ENCODE measurements at places on chromosomes 1 and 21. TPM values are rescaled to one million over a fixed set of nuclear protein-coding genes. Genes with fewer than 3 reads are reported as not detected.

DNA sequence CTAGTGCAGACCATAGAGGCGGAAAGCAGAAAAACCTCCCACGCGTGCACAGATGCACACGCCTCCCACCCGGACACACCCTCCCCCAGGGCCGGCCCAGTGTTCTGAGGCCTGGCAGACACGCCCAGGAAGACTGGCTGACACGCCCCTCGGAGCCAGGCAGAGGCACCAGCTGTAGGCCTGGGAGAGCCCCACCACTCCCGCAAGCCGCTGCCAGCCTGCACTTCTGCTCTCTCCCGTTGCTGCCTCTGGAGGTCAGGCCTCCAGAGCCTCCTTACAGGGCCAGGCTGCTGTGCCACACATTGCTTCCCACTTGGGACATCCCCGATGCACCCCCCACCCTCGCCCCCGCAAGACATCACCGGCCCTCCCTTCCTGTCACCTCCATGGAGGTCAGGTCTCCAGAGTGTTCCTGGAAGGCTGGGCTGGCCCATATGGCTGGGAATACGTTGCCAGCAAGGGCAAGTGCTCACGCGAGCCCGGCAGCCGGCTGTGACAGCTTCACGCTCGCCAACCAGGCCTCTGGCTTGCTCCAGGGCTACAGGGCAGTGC lies 40.4 kb downstream of the CASZ1 start:
- peaks cover 9% of the 10 kb centered on the region for H3K36me3 ChIP-seq
- H3K4me3 ChIP-seq, result no peak overlapping the region
- H3K4me1 ChIP-seq, result peaks cover 65% of the 10 kb centered on the region
- peak overlapping the region; percentile 79 for H3K27ac ChIP-seq
- DNase-seq, result peak; percentile 81
- no peaks in the 10 kb centered on the region for H3K27me3 ChIP-seq

DNA sequence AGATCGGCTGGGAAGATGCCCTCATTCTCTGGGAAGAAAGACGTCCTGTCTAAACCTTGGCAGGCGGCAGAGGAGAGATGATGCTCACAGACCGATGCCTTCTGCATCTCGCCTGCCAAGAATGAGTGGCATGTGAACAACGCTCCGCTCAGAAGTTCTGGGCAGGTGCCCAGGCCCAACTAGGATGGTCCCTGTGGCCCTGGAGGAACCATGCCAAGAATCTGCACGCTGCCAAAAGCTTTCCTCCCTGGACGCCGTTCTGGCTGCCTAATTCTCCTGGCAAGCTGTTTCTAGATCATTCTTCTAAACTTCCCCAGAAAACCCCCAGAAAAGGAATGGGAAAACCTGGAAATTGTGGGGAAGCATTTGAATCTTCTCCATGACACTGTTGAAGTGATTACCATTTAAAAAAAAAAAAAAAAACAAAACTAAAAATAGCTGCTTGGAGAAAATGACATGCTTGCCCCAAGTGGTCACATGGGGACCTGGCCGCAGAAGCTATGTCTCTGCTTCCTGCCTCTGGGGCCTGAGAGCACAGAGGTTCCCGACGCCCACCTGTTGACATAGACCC lies 440.9 kb downstream of the PRDM2 start:
- H3K27ac ChIP-seq, result peak overlapping the region; percentile 26
- H3K27me3 ChIP-seq, result no peaks in the 10 kb centered on the region
- no peak overlapping the region for H3K4me3 ChIP-seq
- peaks cover 21% of the 10 kb centered on the region for H3K4me1 ChIP-seq
- DNase-seq, result no peak

DNA sequence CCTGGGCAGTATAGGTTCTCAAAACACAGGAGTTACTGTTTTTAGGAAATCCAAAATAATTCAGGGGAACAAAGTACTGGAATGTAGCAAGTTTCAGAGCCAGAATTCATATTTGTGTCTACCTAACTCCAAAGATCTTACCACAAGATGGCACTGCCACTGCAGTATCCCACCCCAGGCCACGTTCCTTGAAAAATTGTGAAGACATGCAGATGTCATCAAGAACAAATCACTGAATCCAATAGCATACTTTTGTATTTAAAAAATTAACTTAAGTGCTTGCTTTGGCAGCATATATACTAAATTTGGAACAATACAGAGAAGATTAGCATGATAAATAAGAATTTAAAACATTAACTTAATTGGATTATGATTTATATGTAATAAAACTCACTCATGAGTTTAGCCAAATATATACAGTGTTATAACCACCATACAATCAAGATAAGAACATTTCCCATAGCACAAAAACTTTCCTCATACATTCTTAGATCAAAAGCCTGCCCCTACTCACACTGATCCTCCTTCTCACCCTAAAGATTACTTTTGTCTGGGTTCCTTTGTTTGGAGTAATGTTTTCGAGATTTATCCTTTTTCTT lies 209.9 kb downstream of the FAF1 start:
- no peak overlapping the region for H3K27ac ChIP-seq
- DNase-seq, result no peak
- no peaks in the 10 kb centered on the region for H3K4me1 ChIP-seq
- H3K36me3 ChIP-seq, result no peaks in the 10 kb centered on the region

GRCh38 chr1:46823151-46823550 lies 24.3 kb downstream of the CYP4B1 start:
- no peak for DNase-seq
- H3K36me3 ChIP-seq, result no peaks in the 10 kb centered on the region
- H3K4me1 ChIP-seq, result no peaks in the 10 kb centered on the region
- no peak overlapping the region for H3K27ac ChIP-seq
- no peak overlapping the region for H3K4me3 ChIP-seq
- no peaks in the 10 kb centered on the region for H3K27me3 ChIP-seq

DNA sequence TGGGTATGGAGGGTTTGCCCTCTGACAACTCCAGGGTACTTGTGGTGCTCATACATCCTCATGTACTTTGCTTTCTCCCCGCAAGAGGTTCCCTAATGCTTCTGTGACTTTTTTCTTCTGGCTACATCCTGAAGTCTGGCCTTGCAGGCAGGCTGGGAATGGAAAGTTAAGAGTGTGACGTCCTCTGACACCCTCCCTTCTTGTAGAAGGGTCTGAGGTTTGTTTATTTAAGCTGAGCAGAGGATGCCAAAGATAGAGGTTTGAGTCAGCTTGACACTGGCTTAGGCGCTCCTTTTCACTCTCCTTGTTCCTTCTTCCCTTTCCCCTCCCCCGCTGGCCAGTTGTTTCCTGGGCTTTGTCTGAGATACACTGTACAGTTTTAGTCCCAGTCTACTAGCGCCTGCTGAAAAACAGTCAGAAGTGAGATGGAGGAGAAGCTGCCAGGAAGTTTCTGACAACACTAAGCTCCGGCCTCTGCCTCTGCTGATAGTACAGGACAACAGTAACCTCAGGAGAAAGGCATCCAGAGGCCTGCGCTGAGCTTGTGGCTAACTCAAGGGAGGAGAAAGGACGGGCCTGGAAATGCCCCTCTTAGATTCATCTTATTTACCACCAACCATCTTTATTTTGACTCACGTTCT lies at the start of gene MACF1:
TSS of gene MACF1 (plus strand) at position 255 of the 641 bp plus-strand sequence. CDS start at position 583, 328 bp downstream.
- H3K27ac ChIP-seq, result peak within 1 kb of the TSS; percentile 91
- peak within 1 kb of the TSS; percentile 34 for H3K4me3 ChIP-seq
- peak; percentile 92 for DNase-seq
- H3K27me3 ChIP-seq, result no peaks in the 10 kb centered on the region
- no peaks in the 10 kb centered on the region for H3K36me3 ChIP-seq

- H3K4me1 ChIP-seq, result no peaks in the 10 kb centered on the region
- no peak within 1 kb of the TSS for H3K27ac ChIP-seq
- DNase-seq, result no peak
- H3K4me3 ChIP-seq, result no peak within 1 kb of the TSS
- no peaks in the 10 kb centered on the region for H3K27me3 ChIP-seq
Observed at GRCh38 chr1:74512170-74512915, at the start of gene LRRC53. Gene LRRC53 (minus strand): TSS chr1:74512611. CDS start chr1:74483349, 29,262 bp downstream.

GRCh38 chr1:196558411-196558810 lies 49.8 kb downstream of the KCNT2 start:
- peak; percentile 37 for DNase-seq
- no peaks in the 10 kb centered on the region for H3K4me1 ChIP-seq
- H3K36me3 ChIP-seq, result no peaks in the 10 kb centered on the region

DNA sequence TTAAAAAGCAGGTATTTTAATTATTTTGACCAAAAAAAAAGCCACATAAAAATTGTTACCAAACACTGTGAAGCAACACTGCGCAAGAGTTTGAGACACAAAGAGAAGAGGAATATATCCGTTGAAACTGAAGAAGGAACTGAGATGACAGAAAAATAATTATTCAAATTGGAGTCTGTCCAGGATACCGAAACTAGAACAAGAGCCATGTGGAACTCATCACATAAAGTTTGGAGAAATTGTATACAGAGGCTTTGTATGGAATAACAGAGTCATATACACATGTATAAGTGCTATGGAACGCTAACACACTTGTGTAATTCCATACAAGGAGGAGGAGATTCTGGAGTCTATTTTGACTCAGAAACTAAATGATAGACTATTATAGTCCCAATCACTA lies 675.1 kb upstream of the ADGRL2 start:
- H3K4me1 ChIP-seq, result peaks cover 10% of the 10 kb centered on the region
- H3K27ac ChIP-seq, result no peak overlapping the region
- no peak overlapping the region for H3K4me3 ChIP-seq
- no peaks in the 10 kb centered on the region for H3K36me3 ChIP-seq

DNA sequence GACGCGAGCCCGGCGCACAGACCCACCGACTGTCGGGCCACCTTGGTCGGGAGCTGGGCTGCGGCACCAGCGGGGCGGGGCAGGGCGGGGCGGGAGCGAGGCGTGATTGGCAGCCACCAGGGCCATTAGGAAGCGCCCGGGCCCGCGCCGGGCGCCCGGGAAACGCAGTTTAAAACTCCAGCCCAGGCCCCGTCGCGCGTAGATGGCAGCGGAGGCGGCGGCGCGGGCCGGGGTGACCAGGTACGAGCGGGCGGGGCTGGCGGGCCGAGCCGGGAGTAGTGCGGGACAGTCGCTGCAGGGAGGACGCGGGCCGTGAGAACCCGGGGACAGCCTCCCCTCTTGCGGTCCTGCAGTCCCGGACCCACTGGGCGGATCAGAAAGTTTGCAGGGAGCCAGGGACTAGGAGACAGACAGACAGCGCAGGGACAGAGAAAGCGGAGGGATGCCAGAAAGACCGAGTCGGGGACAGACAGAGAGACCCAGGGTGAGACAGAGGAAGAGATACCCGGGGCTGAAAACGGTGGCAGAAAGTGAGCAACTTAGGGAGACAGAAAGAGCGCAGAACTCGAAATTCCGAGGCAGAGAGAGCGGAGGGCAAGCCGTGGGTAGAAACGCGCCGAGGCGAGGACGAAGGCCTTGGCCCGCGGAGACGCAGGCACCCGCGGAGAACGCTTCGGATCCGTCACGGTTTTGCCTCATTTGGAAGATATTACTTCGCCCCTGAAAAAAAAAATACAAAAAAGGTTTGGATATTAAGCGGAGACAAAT lies at the start of gene DMBX1:
TSS of gene DMBX1 (plus strand) at position 199 of the 768 bp plus-strand sequence. CDS start 17,175 bp downstream, outside the sequence.
- no peaks in the 10 kb centered on the region for H3K36me3 ChIP-seq
- H3K4me1 ChIP-seq, result peaks cover 34% of the 10 kb centered on the region

GRCh38 chr1:161216945-161217712 lies 2.0 kb downstream of the FCER1G start:
- H3K4me1 ChIP-seq, result no peaks in the 10 kb centered on the region
- H3K27ac ChIP-seq, result peak overlapping the region; percentile 87

GRCh38 chr1:5338466-5338865 lies 653.8 kb downstream of the NPHP4 start:
- no peak for DNase-seq
- no peaks in the 10 kb centered on the region for H3K4me1 ChIP-seq
- H3K27ac ChIP-seq, result no peak overlapping the region
- H3K27me3 ChIP-seq, result no peaks in the 10 kb centered on the region
- H3K4me3 ChIP-seq, result no peak overlapping the region
- no peaks in the 10 kb centered on the region for H3K36me3 ChIP-seq

GRCh38 chr1:100628631-100629081 lies 90.7 kb downstream of the GPR88 start:
- H3K4me3 ChIP-seq, result no peak overlapping the region
- no peaks in the 10 kb centered on the region for H3K36me3 ChIP-seq
- H3K27ac ChIP-seq, result no peak overlapping the region

DNA sequence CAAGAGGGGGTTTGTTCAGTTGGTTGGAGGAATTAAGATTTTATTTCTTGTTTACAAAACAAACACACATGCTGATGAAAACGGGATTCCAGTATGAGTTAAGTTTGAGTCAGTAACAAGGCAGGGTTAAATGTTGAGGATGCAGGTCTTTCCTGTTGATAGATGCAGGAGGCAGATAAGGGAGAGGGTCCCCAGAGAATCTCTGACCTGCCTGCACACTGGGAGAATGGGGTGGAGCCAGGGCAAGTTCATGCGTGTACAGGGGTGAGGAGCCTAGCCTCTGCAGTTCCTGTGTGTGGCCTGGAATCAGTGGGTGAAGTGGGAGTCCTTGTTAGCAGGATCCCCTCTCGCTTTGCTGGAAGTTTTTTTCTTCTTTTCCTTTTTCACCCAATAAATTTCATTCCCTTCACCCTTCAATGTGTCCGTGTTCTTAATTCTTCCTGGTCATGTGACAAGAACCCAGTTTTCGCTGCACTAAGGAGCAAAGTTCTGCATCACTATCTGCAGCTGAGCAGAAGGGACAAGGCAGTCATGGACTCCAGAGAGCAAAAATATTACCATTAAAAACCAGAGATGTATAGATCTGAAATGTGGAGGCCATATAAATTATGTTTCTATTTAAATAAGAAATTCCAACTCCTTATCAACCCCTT lies 69.9 kb upstream of the MARK1 start:
- DNase-seq, result no peak
- no peak overlapping the region for H3K27ac ChIP-seq
- no peak overlapping the region for H3K4me3 ChIP-seq
- no peaks in the 10 kb centered on the region for H3K27me3 ChIP-seq

DNA sequence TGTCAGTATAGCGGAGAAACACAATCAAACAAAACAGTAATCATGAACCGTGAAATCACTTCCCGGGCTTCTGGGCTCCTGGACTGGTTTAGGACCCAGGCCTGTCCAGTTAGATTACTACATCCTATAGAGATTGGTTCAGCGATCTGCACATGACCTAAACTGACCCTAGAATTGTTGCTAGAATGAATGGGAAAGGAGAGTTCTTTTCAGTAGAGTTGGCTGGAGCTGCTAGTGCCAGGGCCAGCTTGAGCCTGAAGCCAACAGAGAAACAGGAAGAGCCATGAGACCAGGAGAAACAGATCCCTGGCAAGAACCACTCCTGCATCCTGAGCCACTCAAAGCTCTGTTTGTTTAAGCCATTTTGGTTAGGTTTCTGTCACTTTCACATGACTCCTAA lies 474.3 kb upstream of the C1orf87 start:
- no peak for DNase-seq
- no peak overlapping the region for H3K4me3 ChIP-seq
- no peaks in the 10 kb centered on the region for H3K4me1 ChIP-seq
- no peaks in the 10 kb centered on the region for H3K36me3 ChIP-seq
- H3K27me3 ChIP-seq, result no peaks in the 10 kb centered on the region
- H3K27ac ChIP-seq, result no peak overlapping the region

Gene OXCT2
- total RNA-seq, result 4.8 TPM

Gene OR2AK2
- not detected for total RNA-seq

Gene SLC44A5
- not detected for total RNA-seq

Gene FMO4
- 2.8 TPM for total RNA-seq

Measured in stomach (tissue), 19 donors.